ENCODE measurements at places on chromosomes 4 and X.

DNA sequence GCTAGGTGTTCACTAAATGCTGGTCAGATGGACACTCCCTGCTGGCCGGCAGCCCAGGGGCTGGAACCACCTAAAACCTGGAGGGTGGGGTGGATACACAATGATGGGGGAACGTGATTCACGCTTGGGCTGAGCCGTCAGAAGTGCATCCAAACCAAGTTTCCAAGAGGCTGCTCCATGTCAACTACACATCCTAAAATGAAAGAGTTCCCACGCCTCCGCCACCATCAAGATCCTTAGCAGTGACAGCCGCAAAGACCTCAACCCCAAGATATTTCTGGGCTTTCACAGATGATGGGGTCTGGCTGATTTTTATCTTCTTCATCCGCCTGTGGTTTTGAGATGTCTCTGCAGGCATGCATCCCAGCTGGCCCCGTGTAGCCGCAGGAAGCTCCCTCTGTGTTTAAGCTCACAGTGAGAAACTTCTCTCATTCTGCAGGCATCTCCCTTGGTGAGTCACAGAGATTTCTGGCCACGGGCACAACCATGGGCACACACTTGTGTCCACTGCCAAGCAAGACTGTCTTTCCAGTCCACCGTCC, 84.4 kb downstream of the HTRA3 start:
- DNase-seq = no peak

DNA sequence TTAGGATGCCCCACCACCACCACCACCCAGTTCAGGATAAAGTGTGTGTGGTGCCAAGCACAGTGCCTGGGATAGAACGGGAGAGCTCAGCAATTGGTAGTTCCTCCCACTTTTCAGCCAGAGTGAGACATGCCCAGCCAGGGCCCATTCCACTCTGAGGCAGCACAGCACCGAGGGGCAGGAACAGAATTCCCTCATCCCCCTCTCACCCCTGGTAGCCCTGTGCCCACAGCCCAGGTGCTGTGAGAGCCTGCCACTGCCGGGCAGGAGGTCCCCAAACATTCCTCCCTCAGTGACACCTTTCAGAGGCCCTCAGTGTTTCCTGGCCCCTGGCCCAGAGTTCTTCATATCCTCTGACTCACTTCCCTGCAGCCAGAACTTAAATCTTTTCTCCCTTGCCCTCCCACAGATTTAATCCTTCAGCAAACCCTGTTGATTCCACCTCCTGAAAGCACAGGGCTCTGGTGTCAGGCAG, 8.1 kb downstream of the RIPPLY1 start:
- no peak for DNase-seq

- no peak for DNase-seq
Observed at GRCh38 chr4:181711387-181711786, 531.8 kb upstream of the TENM3 start.

- no peak for DNase-seq
Observed at GRCh38 chr4:1544861-1545281, 138.6 kb upstream of the NKX1-1 start.

DNA sequence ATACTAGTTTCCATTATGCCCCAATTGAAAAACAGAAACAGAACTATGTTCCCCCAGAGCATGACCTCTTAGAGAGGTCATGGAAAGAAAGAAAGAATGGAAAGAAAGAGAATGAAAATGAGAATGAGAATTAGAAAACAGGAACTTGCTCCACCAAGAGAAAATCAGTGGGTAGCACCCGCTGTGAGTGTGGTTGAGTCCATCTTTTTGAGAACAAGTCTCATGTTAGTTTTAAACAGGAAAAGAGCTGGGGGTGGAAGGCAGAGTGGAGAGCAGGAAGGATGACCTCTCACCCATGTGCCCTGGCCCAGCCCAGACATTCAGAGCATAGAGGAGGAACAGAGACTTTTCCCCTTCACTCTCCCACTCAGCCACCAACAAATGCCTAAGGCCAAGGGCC, 4.9 kb downstream of the GSX2 start:
- no peak for DNase-seq
